Urothelium cell line (cell line): ENCODE measurements at places on chromosomes 16 and 17.

DNA sequence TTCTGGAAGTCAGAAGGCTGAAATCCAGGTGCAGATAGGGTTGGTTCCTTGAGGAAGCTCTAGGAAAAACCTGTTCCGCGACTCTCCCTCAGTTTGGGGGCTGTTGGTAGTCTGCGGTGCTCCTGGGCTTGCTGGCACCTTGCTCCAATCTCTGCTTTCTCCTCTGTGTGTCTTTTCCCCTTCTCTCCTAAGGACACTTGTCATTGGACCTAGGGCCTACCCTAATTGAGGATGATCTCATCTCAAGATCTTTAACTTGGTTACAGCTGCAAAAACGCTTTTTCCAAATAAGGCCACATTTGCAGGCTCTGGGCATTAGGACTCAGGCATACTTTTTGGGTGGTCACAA lies 12.9 kb upstream of the CACNG4 start:
- no peak for DNase-seq

GRCh38 chr16:23979441-23979840 lies 143.7 kb downstream of the PRKCB start:
- no peak for DNase-seq

GRCh38 chr16:84940670-84941551 lies 70.4 kb downstream of the ZDHHC7 start:
- DNase-seq, result no peak

DNA sequence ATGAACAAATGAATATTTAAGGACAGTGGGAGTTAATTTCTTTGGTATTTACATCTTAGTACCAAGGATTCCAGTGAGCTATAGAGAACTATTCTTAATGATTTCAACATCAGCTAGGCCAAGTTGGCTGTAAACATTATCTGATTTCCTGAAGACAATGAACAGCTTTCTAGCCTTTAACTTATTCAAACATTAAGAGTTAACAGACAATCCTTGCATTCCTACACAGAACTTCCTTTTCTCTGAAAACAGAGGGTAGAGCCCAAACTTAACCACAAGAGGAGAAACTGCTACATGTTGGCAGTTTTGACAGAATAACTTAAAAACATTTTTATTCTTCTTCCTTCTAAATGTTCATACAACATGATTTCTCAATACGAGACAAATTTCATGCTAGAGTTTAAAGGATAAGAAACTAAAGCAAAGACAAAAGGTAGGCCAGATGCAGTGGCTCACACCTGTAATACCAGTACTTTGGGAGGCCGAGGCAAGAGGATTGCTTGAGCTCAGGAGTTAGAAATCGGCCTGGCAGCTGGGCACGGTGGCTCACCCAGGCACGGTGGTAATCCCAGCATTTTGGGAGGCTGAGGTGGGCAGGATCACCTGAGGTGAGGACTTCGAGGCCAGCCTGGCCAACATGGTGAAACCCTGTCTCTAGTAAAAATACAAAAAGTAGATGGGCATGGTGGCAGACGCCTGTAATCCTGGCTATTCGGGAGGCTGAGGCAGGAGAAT lies 4.4 kb downstream of the CRLF3 start:
- no peak for DNase-seq

DNA sequence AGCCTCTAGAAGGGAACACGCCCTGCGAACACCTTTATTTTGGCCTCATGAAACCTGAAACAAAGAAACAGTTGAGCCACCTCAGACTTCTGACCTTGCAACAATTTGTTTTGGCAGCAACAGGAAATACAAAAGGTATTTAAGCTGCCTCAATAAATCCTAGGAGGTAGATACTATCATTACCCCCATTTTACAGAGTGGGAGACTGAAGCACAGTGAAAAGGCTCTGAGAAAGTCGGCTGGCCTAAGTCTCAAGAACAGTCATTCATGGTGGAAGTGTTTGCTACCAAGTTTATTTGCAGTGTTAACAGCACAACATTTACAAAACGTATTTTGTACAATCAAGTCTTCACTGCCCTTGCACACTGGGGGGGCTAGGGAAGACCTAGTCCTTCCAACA lies 19.0 kb downstream of the RND2 start:
- DNase-seq, result no peak

DNA sequence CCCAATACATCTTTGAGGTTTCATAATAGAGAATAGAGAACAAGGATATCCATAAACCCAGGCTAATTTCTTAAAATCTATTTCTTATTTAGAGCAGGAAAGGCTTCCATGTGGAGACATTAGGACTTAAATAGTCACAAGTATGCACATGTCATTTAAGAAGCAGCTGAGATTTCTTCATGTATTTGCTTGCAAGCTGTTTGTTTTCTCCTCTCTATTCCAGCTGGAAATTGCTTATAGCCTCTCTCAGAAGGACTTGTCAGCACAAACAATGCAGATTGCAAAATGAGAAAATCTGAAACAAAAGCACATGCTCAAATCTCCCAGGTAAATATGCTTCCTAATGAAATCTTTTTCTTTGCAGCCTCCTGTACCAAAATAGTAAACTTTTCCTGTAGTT lies 1473.1 kb downstream of the CDH8 start:
- DNase-seq, result no peak

DNA sequence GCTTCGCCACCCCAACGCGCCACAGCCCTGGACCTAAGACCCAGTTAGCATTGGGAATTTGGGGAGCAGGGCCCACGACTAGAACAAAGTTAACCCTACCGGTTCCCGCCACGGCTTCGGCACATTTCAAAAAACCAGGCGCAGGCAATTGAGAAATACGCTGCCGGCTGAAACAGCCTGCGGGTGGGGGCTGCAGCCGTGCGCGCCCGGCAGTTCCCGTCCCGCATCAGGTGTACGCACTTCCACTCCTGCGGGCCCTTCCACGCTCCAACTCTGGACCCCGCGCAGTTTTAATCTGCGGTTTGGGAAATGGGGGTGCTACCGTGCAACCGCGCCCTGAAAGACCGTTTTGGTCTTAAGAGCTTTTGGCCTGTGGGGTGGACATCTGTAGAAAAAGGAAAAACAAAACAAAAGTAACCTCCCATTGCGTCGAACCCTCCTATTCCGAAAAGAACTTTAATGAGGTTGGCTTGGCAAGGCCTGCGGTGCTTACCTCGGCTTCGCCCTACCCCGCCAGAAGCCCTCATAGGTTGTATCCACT lies 7.1 kb downstream of the IRX5 start:
- DNase-seq, result no peak

DNA sequence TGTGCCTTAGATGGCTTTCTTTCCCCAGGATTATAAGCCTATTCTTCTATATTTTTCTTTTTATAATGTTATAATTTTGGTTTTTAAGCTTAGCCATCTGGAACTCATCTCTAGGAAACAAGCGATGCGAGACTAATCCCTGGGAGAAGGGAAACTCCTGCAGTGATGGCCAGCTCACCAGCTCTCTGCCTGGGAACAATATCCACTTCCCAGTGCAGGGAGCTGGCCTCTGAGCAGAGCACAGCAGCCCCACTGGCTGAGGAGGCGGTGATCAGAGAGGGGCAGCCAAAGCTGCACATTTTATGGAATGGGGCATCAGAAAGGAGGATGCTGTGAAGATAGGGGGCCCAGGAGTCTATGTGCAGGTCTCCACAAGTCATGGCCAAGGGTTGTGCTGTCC lies 183.3 kb downstream of the LGALS9B start:
- no peak for DNase-seq

- DNase-seq, result peak; percentile 23
Observed at GRCh38 chr16:67653789-67654402, 6.2 kb downstream of the ACD start.

DNA sequence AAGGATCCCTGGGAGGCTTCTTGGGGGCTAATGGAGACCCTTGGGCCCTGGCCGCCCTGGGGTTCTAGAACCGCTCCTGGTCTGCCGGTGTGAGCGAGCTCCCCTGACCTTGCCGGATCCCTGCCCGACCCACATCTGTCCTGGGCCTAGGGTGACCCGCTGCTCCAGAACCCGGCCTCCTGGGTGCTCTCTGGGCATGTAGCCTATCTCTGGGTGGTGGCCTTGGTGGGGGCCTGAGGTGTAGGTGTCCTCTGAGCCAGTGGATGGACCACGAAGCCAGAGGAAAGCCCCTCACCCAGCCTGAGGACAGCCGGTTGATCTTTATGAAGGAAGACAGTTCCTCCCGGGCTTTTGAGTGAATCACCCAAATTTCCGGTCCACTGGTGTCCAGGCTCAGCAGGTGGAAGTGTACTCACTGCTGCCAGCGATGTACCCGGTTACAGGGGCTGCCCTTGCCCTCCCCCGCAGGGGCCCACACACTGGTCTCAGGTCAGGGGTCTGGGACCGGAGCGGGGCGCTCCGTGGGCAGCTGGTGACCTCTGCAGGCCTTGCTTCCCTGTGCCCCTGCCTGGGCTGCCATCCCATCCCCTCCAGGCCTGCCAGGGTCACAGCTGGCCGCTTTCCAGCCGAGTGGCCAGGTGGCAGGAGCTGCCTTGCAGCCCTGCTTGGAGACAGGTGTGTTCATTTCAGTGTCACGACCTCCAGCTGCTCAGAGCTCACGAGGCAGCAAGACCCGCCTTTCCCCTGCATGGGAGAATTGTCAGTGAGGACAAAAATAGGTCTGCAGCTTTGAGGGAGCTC lies 10.5 kb upstream of the GSE1 start:
- no peak for DNase-seq

GRCh38 chr17:7132511-7133094 lies 18.0 kb upstream of the ASGR2 start:
- no peak for DNase-seq

GRCh38 chr16:5615868-5616642 lies 518.5 kb upstream of the EEF2KMT start:
- peak; percentile 88 for DNase-seq

GRCh38 chr16:24645739-24646645 lies 83.5 kb upstream of the TNRC6A start:
- peak; percentile 77 for DNase-seq

DNA sequence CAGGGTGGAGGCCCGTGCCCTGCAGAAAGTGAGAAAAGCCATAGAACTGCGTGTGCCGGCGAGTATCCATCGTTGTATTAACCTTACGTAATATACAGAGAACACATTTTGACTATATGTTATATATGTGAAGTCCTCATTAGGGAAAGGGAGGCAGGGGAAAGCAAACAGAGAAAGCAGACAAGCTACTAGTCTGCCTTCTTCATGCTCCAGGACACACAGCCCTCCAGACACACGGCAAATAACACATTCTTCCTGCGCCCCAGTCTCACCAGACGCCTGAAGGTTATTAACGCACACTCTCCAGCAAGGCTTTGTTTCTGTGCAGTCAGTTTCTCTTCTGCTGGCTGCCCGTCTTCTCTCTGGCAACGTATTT lies 28.8 kb downstream of the PRDM7 start:
- no peak for DNase-seq

- DNase-seq, result no peak
Observed at GRCh38 chr17:3418222-3418621, 7.1 kb downstream of the OR3A3 start.

GRCh38 chr16:83895243-83895642 lies 3.7 kb upstream of the MLYCD start:
- no peak for DNase-seq

- DNase-seq, result no peak
Observed at GRCh38 chr17:58688521-58688920, 3.3 kb downstream of the TEX14 start.

DNA sequence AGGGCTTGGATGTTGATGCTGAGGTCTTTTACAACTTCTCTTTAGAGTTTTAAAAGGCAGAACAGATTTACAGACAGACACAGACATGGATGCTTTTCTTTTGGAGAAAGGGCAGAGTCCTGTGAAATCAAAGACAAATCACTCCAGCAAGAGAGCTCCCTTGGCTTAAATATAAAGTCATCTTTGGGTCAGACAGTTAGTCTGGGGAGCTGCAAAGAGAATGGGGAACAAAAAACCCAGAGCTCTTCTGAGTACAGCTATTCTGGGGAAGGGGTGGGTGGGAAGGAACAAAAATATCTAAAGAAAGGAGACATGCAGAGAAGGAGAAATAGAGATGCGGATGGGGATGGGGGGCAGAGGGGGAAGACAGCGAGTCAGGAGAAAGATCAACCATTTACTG lies 266.6 kb downstream of the XYLT1 start:
- no peak for DNase-seq

GRCh38 chr16:50467943-50468748 lies 80.0 kb upstream of the NKD1 start:
- peak; percentile 64 for DNase-seq

DNA sequence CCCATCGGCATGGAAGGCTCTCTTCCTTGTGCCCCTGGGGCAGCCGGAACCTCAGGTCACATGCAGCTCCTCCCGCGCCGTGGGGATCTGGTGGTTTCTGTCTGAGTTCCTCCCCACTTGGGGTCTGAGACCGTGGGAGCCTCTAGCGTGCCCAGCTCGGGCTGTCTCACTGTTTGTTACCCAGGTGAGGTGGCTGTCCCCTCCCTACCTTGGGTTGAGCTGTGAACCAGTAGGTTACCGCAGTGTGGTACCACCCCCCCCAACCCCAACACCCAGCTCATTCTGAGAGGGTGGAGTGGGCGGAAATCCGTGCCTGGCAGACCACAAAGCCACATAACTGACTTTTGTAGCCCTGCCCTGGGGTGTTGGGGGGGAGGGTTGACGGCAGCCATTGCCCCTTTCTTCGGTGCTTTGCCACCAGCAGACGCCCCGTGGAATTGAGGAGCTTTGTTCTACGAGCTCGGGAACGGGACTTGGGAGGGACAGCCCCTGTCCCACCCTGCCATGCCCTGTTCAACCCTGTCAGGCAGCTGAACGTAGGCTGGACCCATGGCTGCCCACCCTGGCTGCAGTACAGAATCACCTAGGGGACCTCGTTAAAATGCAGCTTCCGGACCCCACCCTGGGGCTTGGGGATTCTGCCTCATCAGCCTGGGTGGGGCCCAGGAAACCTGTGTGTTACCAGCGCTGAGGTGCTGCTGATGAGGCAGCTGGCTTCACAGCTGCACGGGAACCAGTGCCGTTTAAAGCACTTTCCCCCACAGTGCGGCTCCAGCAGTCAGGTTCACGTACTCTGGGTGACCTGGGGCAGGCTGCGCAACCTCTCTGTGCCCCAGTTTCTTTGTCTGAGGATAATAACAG lies 18.5 kb downstream of the RAP1GAP2 start:
- DNase-seq, result peak; percentile 35

DNA sequence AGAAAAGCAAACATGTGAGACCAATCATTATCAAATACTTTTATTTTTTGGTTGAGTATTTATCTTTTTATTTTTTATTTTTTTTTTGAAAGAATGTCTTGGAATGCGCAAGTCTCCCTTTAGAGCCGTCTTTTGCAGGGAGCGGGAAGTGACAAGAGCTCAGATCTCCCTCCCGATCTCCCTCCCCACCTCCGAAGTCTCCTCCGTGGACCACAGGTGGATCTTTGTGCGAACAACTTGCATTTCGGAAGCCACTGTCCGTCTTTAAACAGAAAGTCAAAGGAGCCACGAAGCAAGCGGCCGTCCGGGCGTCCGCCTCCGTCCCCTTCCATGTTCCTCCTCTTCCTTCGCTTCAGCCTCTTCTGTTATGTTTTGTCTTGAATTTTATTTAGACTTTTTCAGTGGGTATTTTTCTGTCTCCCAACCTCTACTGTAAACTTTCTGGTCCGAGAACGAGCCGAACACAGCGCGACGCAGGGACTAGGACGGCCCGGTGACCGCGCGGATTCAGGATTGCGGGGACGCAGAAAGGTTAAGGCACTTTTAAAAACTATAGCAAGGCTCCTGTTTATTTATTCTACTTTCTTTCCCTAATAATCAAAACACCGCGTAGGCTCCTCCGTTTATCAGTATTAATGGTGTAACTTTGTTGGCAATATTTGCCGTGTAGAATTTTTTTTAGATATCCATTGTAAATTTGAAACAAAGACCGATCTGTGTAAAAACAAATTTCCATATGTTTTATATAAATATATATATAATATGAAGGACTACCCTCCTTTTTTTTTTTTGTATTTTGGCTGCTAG lies 3.3 kb downstream of the FOXF1 start:
- DNase-seq, result no peak
